LoVo (cell line): ENCODE measurements at places on chromosomes 16 and 17.

DNA sequence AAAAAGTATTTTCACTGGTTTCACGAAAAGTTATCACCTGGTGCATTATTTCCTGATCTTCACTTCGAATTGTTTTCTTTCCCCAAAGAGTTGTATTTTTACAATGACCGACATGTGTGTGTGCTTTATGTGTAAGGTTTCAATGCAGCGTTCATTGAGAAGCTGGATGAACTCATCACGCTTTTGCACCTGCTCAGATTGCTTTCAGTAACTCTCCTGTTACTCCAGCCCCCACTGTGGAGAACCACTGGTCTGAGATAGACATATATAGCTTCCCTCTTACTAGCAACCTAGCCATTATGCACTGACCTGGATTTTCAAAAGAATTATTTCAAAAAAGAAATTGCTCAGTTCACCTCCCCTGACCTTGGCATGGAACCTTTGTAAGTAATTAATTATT, 178.3 kb upstream of the CHMP6 start:
- DNase-seq = no peak

GRCh38 chr16:81442220-81442915, 2.2 kb upstream of the CMIP start:
- DNase-seq = no peak

DNA sequence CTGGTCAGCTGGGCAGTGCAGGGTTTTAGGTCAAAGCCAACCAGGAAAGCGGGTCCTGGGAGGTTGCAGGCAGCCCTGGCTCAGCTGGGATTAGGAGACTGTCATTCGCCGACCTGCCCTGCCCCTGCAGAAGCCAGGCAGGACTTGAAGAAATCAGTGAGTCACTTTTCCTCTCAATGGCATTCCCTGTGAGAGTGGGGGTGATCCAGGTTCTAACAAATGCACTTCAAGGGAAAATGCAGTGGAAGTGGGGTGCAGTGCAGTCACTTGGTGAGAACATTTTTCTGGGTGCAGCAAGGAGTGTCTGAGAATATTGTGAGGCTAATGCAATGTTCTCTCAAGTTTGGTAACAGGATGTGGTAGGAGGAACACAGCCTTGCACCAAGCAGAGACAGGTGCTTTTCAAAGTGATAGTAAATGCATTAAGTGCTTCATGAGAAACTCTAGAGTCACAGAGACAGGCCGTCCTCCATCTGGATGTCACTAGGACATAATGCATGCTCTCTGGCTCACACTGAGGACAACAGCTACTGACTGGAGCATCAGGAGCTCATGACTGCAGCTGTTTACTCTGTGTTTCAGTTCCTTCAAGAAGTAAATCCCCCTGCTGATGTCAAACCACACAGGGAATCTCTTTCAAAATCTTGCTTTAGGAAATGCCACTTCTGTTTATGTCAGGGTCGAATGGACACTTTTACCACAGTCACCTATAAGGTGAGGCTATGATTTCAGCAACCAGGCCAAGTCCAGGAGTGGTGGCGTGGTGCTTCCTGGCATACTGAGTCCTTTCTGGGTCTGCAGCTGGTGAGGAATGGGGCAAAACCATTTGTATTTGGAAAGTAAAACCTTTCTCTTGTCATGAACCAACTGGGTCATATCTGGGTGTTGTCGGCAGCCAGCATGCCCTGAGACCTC, 16.7 kb downstream of the CDK5R1 start:
- no peak for DNase-seq

DNA sequence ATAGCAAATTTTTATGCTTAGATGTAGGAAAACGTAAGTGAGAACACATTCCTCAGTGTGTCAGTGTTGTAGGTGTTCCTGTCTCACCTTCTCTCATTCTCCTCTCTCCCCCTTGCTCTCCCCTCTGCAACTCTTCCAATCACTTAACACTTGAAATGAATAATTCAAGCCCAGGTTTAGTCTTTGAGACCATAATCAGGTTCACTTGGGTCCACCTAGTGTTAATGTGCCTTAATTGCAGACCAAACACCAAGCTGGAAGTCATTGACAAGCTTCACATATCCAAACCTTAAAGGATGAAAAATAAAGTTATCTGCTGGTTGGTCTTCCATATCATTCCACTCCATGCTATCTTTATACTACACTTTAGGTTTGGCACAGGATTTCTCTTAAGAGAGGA, 37.0 kb downstream of the STXBP4 start:
- DNase-seq = peak; percentile 6

- no peak for DNase-seq
Observed at GRCh38 chr17:29682054-29682453, 59.3 kb upstream of the CORO6 start.

DNA sequence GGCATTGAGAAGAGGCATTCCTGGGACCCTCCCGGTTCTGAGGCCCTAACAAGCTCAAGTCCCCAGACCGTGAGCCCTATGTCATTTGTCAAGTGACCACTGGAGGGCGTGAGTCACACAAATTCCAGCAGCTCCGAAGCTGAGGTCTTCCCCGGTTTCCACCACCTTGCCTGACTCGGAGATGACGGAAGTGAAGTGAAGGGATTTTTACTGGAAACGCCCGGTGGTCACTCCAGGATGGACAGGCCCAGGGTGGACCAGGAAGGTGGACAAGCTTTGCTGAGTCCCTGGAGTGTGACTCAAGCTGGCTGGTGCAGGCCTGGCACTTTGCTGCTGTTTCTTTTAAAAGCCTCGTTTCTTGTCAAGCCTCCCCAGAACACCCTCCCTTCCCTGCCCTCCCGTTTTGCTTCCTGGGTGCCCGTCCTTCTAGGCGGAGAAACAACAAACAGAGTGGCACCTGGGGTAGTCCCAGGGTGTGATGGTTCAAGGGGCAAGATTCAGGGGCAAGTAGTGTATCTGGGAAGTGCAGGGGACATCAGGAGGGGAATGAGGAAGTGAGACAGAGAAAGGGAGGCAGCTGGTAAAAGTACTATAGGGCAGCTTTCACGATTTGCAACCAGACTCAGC, 5.3 kb upstream of the NOS2 start:
- DNase-seq = peak; percentile 83

GRCh38 chr17:62627219-62627903, at the start of gene MRC2:
MRC2 (plus strand) TSS chr17:62627670; CDS start chr17:62627803, 133 bp downstream.
- DNase-seq = no peak

- DNase-seq = no peak
Observed at GRCh38 chr16:50613281-50613963, 65.2 kb downstream of the NKD1 start.

DNA sequence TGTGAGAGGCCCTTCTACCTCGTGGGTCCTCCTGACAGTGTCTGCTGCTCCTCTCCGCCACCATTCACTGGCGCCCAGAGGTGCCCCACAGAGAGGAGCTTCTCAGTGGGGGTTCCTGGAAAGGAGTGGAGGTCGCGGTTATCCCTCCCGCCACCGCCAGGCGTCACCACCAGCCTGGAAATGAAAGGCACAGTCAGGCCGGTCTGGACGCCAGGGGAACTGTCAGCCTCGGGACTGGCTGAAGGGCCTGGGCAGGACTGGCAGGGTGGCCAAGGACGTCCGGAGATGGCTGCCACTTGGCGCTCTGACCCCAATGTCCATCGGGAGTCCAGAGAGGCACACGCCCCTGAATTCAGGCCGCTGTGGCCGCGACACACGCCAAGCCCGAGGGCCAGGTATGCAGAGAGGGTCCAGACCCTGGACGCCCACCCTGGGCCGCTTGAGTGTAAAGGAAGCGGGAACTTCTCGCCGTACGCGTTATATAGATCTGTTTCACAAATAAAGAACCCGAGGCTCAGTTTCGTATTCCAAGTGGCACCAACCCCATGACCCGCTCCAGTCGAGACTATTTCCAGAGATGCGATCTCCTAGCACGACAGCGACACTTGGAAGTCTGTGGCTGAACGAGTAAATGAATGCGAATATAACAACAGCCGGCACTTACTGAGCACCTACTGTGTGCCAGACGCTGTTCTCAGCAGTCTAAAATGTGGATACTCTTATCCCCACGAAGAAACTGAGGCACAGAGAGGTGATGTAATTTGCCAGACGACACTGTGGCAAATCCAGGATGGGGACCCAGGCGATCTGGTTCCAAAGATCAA, 7.6 kb upstream of the NXPH3 start:
- DNase-seq = peak; percentile 83

DNA sequence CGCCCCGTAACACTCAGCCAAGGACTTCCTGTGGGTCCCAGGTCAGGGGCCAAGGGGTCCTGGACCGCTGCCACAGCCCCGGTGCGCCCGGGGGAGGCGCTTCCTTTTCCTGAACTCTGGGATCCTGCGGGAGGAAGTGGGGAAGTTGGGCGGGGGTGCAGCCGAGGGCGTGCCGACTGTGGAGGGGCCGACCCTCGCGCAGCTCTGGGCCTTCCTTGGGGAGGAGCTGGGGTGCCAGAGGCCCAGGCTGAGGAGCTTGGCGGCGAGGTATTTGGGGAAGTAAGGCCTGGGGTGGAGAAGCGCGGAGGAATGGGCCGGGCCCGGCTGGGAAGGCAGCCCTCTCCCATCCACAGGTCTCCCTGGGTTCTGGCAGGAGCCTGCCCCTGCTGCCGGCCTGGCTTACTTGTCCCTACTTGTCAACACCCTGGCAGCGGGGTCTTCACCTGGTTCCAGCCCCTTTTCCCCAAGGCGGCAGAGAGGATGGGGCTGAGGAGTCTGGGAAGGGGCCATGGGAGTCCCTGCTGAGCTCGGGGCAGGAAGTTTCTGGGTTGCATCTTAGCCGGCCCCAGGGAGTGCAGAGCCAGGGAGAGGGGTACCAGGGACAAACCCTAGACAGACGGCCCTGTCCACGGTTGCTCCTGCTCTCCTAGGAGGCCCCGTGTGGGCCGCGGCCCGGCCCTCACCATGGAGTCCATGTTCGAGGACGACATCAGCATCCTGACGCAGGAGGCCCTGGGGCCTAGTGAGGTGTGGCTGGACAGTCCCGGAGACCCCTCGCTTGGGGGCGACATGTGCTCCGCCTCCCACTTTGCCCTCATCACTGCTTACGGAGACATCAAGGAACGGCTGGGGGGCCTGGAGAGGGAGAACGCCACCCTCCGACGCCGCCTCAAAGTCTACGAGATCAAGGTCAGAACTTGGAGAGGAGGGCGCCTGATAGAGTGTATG, 1.7 kb downstream of the TBKBP1 start:
- DNase-seq = no peak

GRCh38 chr17:40062329-40063186, at the start of gene THRA:
THRA (plus strand) TSS chr17:40062965; CDS start chr17:40074489, 11,524 bp downstream.
- DNase-seq = peak; percentile 53

DNA sequence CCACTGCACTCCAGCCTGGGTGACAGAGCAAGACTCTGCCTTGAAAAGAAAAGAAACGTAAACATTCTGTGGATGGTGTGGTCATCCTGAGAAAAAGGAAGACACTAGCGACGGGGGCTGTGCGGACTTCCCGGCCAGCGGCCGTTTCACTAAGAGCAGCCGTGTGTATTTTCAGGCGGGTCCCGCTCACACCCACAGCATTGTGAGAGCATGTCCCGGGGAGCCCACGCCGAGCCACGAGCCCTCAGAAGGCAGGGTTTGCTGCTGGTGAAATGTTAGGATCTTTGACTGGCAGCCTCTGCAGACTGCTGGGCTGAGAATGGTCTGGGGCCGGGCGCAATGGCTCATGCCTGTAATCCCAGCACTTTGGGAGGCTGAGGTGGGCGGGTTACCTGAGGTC, 40.3 kb downstream of the LMF1 start:
- no peak for DNase-seq

GRCh38 chr16:85989863-85990643, 91.1 kb downstream of the IRF8 start:
- no peak for DNase-seq

- no peak for DNase-seq
Observed at GRCh38 chr17:66002063-66002585, 189.8 kb downstream of the CEP112 start.

DNA sequence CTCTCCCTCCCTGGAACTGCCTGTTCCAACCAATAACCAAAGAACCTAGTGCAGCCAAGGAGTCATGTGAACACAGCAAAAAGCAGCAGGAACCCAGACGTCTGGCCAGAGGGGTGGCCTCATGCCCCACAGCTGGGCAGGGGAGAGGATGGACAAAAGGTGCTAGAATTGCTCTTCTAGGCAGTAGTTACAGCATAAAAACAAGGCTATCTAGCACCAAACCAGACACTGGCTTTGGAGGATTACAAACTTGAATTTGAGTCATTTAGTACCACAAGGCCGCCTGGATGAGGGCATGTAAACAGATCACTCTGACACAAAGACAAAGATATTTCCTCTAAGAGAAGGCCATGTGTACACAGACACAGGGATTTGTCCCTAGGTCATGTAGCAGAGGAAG, 423.3 kb upstream of the MAF start:
- DNase-seq = no peak

- no peak for DNase-seq
Observed at GRCh38 chr16:22670551-22671041, 143.4 kb upstream of the HS3ST2 start.

- no peak for DNase-seq
Observed at GRCh38 chr16:10799736-10800135, 18.9 kb downstream of the TVP23A start.

DNA sequence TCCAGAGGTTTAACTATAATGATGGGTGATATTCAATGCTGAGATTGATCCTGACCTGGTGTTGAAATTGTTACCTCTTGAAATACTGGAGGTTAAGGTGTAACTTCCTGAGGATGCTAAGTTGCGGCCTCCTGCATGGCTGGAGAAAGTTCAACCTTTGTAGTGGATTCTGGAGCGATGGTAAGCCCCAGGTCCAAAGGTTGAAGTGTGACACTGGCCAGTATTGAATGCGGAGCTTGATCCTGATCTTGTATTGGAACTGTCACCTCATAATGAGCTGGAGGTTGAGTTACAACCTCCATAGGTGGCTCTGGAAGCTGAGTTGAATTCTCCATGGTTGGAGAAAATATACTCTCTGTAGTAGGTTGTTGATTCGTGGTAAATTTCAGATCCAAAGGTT, 17.0 kb downstream of the RDM1 start:
- no peak for DNase-seq

- no peak for DNase-seq
Observed at GRCh38 chr17:62309396-62309795, 71.0 kb upstream of the EFCAB3 start.

DNA sequence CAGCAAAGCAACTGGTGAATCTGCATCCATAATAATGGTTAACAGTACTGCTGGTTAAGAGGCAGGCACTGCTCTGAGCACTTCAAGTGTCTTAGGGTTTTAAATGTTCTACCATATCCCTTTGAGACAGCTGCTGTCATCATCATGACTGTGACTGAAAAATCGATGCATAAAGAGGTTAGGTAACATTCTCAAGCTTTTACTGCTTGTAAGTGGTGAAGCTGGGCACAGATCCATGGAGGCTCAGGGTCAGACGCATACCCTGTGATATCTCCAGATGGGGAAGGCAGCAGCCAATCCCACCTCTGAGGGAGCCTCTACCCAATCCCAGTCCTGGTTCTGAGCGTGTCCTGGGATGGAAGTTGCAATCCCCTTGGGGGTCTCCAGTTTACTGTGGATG, 57.6 kb upstream of the SOX9 start:
- DNase-seq = no peak

DNA sequence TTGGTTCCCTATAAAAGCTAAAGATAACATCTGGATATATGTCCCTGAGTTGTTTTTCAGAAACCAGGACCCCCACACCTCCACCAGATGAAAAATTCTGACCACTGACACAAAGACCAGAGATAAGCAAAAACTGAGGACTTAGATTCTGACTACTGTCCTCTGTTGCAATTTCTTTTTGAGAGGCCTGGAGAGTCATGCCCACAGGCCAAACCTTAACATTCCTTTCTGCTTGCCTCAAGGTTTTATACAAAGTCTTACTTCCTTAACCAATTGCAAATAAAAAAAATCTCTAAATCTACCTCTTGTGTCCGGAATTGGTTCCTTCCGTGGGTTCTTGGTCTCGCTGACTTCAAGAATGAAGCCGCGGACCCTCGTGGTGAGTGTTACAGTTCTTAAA, 228.5 kb downstream of the ABCC12 start:
- no peak for DNase-seq
